Hippocampal formation (tissue), 2 donors: ENCODE measurements at places on chromosomes 4 and X.

DNA sequence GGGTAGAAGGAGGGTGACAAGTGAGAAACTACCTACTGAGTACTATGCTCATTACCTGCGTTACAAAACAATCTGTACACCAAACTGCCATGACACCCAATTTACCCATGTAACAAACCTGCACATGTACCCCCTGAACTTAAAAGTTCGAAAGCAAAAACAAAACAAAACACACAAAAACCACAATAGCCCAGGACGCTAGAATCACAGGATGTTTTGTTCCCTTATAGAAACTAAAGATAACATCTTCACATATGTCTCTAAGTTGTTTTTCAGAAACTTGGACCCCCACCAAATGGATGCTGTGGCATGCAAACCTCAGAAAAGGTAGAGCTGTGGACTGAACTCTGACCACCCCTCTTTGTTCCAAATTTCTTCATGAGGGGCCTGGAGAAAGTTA is 25.2 kb upstream of the PNMA5 start:
- DNase-seq = no peak

GRCh38 chrX:23331701-23332100 is 2.9 kb upstream of the PTCHD1 start:
- DNase-seq = no peak

DNA sequence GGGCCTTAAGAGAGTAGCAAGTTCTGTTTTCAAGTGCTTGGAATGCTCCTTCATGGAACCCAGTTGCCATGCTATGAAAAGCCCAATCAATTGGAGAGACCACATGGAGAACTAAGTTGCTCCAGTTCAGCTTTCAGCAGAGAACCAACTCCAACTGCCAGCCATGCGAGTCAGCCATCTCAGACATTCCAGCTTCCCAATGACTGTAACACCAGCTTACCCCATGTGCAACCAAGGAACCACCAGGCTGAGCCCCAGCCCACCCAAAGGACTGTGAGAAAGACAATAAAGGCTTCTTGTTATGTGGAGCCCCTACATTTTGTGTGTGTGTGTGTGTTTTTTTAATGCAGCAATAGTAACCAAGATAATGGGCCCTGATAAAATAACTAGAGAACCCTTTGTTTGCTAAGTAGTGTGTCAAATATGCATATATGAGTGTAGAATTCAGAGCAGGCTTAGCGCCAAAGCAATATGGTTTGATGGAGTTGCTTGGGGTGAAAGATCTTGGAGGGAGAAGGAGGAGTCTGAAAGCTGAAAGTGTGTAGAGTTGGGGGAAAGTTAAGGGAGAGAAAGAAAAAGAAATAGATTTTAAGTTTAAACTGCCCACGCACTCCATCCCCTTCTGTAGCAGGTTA is 35.0 kb upstream of the CCKAR start:
- no peak for DNase-seq

- peak; percentile 62 for DNase-seq
Measured at GRCh38 chr4:21469438-21470300, 478.9 kb downstream of the KCNIP4 start.

- no peak for DNase-seq
Measured at GRCh38 chr4:17964576-17964975, 57.0 kb downstream of the LCORL start.

DNA sequence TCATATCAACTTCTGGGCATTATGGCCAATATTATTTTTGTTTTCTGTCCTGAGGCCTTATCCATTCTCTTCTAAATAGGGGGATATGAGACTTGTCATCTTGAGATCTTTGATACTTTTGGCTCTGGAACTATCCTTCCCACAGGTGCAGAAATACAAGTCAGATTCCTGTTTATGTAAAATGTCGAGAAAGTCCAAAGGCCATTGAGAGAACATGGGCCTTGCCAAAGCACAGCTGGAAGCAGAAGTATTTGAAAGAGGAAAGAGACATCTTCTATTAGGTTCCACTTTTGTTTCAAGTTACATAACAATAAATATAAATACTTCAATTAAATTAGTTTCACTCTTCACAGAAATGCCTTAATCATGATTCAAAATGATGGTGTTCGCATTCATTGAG is 20.8 kb upstream of the PRSS48 start:
- no peak for DNase-seq

DNA sequence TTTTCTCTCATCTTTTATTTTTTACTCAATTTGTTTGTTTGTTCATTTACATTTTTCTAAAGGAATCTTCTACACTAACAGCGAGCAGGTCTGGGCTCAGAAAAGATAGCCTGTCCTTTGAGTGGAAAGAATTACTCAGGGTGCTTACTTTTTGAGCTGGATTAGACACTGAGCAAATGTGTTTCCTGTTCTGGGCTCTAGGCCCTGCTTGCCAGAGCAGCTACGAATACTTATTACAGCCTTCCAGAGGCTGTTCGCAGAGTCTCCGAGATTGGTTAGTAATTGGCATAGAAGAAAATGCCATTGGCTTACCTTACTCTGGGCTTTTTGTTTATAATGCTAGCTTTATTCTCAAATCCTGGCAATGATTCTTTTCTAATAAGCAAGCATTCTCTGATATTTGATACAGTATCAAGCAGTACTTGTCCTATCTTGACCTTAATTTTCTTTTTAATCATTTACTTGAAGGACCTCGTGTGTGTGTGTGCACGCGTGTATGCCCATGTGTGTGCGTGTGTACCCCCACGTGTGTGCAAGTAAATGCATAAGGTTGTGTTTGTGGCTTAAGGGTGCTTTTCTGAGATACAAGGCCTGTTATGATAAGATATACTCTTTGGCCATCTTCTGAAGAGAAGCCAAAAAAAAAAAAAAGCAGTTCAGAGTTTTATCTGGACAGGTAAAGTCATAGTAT is 76.2 kb upstream of the GRXCR1 start:
- DNase-seq = peak; percentile 8

GRCh38 chr4:188092824-188093223 is 16.6 kb downstream of the TRIML2 start:
- no peak for DNase-seq

GRCh38 chr4:38820329-38821061 is 15.9 kb upstream of the TLR1 start:
- DNase-seq = no peak

GRCh38 chr4:98203332-98204235 is 57.6 kb upstream of the RAP1GDS1 start:
- DNase-seq = no peak

GRCh38 chr4:110190249-110190648 is 8.2 kb downstream of the ELOVL6 start:
- DNase-seq = no peak

GRCh38 chr4:48203819-48204218 is 65.8 kb downstream of the TEC start:
- no peak for DNase-seq

DNA sequence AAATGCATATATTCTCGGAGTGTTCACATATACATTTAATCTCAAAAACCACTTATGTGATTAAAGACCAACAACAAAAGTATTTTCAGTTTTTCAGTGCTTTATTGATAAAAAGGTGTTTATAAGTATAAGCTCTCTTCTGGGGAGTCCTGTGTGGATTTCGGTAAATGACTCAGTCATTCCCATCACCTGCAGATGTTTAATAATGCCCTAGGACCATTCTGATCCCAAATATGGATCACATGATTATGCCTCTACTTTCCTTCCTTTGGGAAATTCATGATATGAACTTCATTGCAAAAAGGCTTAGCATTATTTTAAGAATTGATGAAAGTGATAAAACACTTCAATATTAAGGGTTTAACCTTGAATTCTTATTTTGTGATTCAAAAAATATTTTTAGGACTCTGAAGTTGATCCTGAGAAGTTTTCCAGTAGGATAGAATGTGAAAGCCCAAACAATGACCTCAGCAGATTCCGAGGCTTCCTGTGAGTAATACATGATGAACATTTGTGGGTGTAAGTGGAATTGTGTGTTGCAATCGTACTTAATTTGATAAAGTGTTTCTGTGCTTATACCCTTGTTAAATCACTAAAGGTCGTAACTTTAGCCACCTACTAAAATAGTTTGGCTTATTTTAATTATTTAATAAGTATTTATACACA is 40.2 kb downstream of the ATP10D start:
- DNase-seq = no peak

DNA sequence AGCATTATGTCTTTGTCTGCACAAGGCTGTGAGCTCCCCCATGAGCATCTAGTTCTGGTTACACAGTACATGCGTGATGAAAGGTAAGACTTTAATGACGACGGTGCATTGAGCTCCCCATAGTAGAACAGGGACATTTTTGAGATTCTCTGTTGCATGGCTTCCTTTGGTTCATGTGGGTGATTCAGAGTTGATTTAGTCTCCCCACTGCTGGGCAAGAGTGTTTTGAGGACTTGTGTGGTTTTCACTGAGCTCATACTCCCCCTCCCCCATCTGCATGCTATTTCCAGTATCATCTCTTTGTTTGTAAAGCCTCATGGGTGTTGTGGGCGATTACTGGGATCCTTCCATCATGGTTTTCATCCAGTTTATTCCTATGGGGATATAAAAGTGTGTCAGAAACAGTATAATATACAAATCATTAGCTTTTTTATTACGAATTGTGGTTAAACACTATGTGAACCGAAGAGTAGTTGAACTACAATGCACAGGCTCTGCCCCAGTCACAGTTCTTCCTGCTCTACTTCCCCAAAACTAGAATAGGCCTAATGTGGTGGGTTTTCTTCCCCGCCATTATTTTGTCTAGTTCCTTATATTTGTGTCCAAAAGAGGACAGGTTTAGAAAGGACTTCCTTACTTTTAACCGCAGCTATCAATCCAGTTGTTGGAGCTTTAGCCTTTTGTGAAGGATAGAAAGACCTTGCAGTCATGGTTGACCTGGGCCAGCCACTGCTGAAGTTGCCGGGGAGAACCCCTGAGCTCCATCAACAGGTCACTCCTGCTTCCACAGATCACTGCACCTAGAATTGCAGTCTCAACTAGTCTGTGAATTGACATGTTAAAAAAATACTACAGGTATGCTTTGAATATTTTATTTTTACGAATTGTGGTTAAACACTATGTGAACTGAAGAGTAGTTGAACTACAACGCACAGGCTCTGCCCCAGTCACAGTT is 30.4 kb downstream of the KIT start:
- DNase-seq = no peak

DNA sequence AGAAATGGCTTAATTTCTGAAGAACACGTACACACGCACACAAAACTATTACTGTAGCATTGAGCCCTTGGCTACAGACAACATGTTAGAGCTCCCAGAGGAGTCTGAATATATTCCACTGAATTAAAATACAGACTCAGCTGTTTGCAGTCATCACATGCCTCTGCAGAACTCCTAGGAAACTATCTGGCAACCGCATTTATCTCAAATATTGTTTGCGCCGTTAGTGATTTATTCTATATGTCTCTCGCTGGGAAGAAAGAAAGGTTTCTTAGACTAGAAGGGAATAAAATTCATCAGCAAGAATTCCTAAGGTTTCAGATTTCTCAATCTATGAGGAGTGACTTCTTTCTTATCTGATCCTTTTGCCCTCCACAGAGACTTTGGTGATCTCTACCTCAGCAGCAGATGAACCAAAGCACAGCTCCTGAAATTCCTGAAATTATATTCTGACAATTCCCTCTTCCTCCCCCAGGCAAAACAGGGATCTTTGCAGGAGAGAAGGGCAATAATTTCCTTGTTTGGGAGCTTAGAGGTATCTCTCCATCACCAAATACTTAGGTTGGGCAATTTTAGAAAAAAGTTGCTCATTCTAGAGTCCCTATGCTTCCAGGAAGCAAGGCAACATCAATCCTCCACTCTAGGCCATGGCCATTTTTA is 199.2 kb downstream of the APBB2 start:
- no peak for DNase-seq

GRCh38 chr4:128560754-128561495 is 248.6 kb upstream of the JADE1 start:
- DNase-seq = no peak

DNA sequence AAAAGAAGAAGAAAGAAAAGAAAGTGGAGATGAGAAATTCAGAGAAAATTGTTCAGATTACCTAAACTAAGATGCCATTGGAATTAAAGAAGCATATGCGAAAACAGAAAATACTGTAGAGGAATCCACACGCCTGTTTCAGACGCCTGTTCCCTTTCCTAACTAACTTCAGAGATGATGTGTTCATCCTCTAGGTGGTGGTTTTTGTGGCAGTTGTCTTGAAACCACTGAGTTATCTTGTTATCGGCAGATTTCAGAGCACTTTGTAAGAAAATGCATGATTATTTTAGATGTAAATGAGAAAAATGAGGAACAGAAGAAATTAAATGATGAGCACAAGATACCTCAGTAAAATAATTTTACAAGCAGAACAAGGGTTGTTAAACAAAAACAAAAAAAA is 48.3 kb downstream of the FUNDC1 start:
- DNase-seq = no peak

DNA sequence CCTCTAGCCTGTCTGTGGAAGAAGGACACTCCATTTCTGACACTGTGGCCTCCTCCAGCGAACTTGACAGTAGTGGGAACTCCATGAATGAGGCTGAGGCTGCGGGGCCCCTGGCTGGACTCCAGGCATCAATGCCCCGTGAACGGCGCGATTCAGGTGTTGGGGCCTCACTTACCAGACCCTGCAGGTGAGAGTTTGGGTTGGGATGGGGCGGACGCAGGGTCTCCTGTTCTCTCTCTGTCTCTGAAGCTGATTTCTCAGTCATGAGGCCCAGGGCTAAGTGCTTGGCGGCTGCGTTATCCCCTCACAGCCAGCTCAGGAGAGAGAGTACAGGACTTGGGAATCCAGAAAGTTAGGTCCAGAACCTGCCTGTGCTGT is 71.0 kb downstream of the STARD8 start:
- DNase-seq = no peak

GRCh38 chr4:83780053-83780733 is 244.3 kb downstream of the GPAT3 start:
- DNase-seq = no peak

DNA sequence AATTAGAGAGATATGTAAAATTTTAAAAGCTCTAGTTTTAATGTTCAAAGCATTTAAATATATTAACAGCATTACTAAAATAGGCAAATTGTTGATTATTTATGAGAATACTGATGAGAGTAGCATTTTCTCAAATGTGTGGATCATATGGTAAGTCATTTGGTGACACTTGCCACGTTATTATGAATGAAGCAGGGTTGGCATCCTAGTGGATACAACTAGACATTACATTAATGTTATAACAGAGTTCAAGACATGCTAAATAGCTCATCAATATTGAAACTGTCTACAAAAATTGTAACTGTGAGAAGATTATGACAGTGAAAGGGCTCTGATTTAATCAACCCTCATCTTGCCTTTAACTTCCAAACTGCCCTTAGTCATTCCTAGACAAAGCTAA is 171.1 kb downstream of the PDGFC start:
- no peak for DNase-seq

DNA sequence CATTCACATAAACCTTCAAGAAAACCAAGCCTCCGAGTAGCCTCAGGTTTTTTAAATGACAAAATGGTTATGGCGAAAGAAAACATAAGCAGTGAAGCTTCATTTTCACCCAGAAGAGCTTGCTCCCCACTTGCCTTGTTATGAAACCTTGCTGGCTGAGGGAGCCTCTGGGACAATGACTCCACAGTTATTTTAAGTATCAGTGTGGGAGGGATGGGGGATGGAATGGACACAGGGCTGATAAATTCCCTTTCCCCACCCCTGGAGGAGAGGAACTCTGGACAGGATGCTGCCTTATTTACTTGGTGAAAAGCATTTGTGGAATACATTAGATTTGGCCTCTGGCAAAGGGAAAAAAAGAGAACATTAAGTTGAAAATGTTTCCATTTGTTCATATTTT is 220.7 kb upstream of the CNKSR2 start:
- no peak for DNase-seq
